ENCODE measurements at places on chromosomes 1 and 21.

DNA sequence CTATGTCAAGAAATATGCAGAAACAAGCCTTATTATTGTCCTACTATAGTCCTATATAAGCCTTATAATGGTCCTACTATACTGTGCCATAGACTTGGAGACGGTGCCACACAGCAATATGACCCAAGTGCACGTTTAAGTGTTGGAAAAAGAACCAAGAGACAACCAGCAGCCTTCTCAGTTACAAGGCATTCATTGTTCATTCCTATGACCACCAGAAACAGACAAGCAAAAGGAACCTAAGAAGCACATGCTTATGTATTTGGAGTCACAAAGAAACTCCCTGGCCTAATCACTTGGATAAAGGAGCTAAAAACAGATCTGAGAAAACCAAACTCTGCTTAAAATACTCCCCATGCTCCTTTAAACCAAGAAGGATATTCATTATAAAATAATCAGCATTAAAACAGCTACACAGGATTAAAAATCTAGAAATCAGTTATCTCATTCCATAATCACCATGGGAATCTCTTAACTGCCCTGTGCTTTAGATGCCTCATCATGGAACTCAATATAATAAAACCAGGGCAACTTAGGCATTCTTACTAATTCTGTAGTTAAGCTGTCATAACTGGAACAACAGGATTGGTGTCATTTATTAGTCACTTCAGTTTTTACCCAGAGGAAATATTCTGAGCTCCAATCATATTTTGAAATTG, 7.0 kb downstream of the COLGALT2 start:
- no peak for DNase-seq

DNA sequence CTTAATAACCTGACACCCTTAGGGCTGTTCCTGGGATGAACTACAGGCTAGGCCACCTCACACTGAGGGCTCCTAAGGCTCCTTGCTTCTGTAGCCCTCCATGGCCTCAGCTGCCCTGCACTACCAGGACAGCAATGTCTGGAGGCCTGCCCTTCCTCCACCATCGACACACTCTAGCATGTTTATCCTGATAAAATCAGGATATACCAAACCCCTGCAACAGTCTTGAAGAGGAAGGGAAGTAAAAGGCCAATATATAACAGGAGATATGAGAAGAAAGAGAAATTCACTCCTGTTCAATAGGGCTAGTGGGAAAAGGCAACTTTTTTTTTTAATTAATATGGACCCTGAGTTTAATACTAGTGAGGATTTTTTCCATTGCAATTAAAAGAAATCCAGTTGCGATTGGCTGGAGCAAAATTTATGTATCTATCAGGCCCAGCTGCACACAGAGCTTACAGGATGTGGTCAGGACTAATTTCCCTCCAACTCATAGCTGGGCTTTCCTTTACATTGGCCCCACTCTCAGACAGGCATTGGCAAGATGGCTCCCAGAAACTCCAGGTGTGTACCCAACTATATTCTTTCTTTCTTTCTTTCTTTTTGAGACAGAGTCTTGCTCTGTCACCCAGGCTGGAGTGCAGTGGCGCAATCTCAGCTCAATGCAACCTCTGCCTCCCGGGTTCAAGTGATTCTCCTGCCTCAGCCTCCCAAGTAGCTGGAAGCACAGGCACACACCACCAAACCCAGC, 13.5 kb upstream of the ATP2B4 start:
- no peak for DNase-seq

DNA sequence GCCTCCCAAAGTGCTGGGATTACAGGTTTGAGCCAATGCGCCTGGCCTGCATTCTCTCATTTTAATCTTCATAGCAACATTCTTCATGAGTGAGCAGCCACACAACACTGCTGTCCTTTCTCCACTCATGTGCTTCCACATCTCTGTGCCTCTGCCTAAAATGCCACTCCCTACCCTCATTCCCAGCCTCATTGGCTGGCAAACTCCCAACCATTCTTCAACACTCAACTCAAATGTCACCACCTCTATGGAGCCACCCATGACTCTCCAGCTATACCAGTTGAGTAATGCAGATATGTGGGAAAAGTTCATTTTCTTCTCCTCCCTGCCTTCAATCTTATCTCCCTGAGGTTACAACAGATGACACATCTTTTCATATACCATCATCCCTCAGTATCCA, 53.9 kb upstream of the ZC3H12A start:
- DNase-seq = no peak

- no peak for DNase-seq
Observed at GRCh38 chr21:33543505-33544129, 779 bp downstream of the SON start.

DNA sequence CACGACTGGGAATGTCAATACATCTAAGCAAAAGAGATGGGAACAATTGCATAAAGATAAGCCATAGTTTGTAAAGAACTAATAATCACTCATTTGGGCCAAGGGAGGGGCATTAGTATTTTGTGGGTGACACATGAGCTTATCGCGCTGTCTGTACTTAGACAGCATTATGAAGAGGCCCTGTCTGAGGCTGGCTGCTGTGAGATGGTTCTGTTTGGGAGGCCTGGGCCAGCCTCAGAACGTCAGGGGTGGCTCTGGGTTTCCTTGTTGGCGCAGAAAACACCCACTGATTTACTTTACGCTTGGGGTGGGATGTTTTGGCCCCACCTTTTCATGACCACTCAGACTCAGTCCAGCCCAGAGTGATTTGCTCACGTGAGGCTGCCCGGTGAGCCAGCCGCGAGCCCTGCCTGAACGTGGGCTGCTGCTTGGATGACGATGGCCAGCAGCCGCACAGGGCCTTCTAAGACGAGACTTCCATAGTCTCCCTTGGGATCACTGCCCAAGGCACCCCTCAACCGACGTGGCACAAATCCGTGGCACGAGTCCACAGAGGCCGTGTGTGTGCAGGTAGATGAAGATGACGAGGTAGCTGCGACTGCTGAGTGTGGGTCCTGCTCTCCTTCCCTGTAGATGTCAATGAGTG, 18.7 kb downstream of the UMODL1 start:
- DNase-seq = no peak
